ENCODE measurements at places on chromosomes 6 and 20. TPM values are rescaled to one million over a fixed set of nuclear protein-coding genes. Genes with fewer than 3 reads are reported as not detected.

SIM1 gene
- 0.07 TPM for total RNA-seq

EYA4 gene
- not detected for total RNA-seq

TSPO2 gene
- not detected for total RNA-seq

SEL1L2 gene
- total RNA-seq = not detected

MARCKS gene
- total RNA-seq = 1.1 TPM

OR2J3 gene
- not detected for total RNA-seq

FKBP1A gene
- 228 TPM for total RNA-seq

CD109 gene
- total RNA-seq = 14.9 TPM

TUBB2B gene
- not detected for total RNA-seq

FAXC gene
- total RNA-seq = not detected

EBF4 gene
- 23.0 TPM for total RNA-seq

DDO gene
- not detected for total RNA-seq

SLC35F1 gene
- 2.3 TPM for total RNA-seq

MMP24 gene
- not detected for total RNA-seq

OSTM1 gene
- 13.0 TPM for total RNA-seq

BIRC7 gene
- 0.74 TPM for total RNA-seq

LAMA2 gene
- not detected for total RNA-seq

MYL9 gene
- total RNA-seq = 0.62 TPM

PDE10A gene
- total RNA-seq = not detected

RPP40 gene
- 10.8 TPM for total RNA-seq

TNFRSF6B gene
- total RNA-seq = 1.2 TPM

RSPO4 gene
- total RNA-seq = 0.12 TPM

SAPCD1 gene
- total RNA-seq = 15.7 TPM

GGTLC1 gene
- not detected for total RNA-seq

SOX4 gene
- 3.5 TPM for total RNA-seq

JAG1 gene
- 1.2 TPM for total RNA-seq

SYNJ2 gene
- total RNA-seq = 29.8 TPM

DHX16 gene
- total RNA-seq = 43.0 TPM

VSX1 gene
- total RNA-seq = 0.12 TPM

NHLRC1 gene
- 0.14 TPM for total RNA-seq

CUTA gene
- total RNA-seq = 222 TPM
